ENCODE measurements at places on chromosomes 2 and 18. TPM values are rescaled to one million over a fixed set of nuclear protein-coding genes. Genes with fewer than 3 reads are reported as not detected.

DNA sequence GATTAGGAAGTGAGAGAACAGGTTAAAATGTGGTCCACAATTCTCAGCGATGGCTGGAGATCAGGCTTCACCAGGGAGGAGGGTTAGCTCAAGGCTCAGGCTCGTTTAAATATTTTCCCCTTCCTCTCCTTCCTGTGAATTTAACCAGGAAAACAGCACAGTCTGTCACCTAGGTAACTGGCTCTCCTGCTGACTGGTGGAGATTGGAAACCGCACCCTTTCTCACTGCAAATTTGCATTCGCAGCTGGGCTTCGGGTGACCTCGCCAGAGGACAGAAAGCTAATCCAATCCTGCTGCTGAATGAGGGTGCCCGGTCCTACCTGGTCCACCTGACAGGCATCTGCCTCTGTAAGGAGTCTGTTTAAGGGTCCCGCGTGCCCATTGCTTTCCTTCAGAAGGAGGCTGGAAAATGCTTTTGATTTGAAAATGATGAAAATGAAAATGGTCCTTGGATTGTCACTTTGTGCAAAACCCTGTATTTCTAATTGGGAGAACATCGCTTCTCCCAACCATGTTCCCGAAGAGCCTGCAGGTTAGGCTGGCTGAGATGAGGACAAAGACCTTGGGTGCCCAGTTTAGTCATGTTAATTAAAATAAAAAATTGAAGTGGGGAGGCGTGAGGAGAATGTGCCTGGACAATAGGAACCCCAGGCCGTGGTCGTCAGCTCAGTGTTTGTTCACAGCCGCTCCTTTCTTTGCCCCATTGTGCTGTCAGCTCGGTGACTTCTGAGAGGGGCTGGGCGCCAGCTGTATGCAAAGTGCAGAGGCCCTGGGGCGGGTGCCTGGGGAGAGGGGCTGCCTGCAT, 43.4 kb upstream of the MTCL1 start:
- H3K36me3 ChIP-seq, result no peaks in the 10 kb centered on the region
- no peak overlapping the region for H3K4me3 ChIP-seq
- no peak for DNase-seq
- peaks cover 5% of the 10 kb centered on the region for H3K27me3 ChIP-seq
- H3K27ac ChIP-seq, result no peak overlapping the region
- H3K4me1 ChIP-seq, result no peaks in the 10 kb centered on the region

Gene GNLY
- 21.0 TPM for polyA plus RNA-seq

GRCh38 chr2:152740743-152741328, 22.4 kb downstream of the ARL6IP6 start:
- peaks cover 3% of the 10 kb centered on the region for H3K4me1 ChIP-seq
- H3K27me3 ChIP-seq, result no peaks in the 10 kb centered on the region
- H3K36me3 ChIP-seq, result peaks cover 46% of the 10 kb centered on the region
- no peak overlapping the region for H3K27ac ChIP-seq
- H3K4me3 ChIP-seq, result no peak overlapping the region
- no peak for DNase-seq

GRCh38 chr2:111973701-111974100, 75.3 kb downstream of the MERTK start:
- no peak overlapping the region for H3K4me3 ChIP-seq
- H3K4me1 ChIP-seq, result no peaks in the 10 kb centered on the region
- DNase-seq, result no peak

DNA sequence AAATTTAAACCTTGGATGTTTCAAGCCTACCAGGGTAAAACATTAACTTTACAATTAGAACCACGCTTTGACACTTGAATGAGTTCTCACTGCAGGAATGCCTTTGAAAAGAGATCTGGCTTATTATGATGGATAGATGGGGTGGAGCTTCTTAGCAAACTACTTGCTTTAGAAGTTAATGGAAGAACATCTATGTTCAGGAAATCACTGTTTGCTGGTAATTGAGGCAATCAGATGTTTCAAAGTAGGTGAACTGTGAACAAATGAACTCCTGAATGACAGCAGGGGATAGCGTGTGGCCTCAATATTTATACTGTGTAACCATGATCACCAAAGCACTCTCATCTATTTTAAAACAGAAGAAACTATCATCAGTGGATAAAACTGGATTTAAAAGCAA, 383.6 kb downstream of the PIK3C3 start:
- no peaks in the 10 kb centered on the region for H3K27me3 ChIP-seq
- no peak overlapping the region for H3K27ac ChIP-seq
- no peak overlapping the region for H3K4me3 ChIP-seq
- no peaks in the 10 kb centered on the region for H3K4me1 ChIP-seq
- H3K36me3 ChIP-seq, result peaks cover 3% of the 10 kb centered on the region

- DNase-seq, result no peak
- no peak overlapping the region for H3K4me3 ChIP-seq
- H3K27me3 ChIP-seq, result no peaks in the 10 kb centered on the region
Measured at GRCh38 chr2:134431838-134432434, 178.1 kb downstream of the MGAT5 start.

- H3K4me1 ChIP-seq, result peaks cover 54% of the 10 kb centered on the region
- H3K36me3 ChIP-seq, result no peaks in the 10 kb centered on the region
- H3K27ac ChIP-seq, result peak overlapping the region; percentile 28
Measured at GRCh38 chr2:70242552-70242951, 5.9 kb downstream of the TIA1 start.

DNA sequence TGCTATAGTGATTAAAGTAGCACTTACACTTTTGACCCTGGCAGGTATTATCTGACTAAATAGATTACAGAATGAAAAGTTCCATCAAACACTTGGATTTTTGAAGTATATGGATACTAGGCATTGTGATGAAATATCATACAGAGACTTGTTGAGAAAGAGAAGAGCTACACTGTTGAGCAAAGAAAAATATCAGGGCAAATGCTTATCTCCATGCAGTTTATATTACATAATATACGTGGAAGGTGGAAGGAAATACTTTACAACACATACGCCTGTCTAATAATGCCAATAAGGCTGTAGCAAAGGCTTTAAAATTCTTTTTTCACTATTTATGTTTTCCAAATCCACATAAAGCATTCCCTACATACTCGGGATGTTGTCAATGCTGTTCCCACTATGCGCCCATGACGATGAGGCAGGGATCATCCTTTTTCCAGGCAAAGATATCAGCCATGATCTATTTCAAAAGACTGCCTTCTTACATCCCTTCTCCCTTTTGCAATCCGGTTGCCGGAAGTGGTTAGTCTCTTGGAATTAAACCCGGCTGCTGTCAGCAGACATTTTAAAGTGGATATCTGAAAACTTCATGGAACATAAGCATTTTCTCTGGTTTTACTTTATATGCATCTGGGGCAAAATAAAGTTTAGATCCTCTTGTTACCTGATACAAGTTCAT, 92.6 kb upstream of the ITGA4 start:
- no peak for DNase-seq
- no peak overlapping the region for H3K27ac ChIP-seq
- peaks cover 3% of the 10 kb centered on the region for H3K4me1 ChIP-seq
- H3K36me3 ChIP-seq, result peaks cover 35% of the 10 kb centered on the region

Gene ITGAV
- 0.35 TPM for polyA plus RNA-seq

Gene MROH2A
- polyA plus RNA-seq, result not detected

DNA sequence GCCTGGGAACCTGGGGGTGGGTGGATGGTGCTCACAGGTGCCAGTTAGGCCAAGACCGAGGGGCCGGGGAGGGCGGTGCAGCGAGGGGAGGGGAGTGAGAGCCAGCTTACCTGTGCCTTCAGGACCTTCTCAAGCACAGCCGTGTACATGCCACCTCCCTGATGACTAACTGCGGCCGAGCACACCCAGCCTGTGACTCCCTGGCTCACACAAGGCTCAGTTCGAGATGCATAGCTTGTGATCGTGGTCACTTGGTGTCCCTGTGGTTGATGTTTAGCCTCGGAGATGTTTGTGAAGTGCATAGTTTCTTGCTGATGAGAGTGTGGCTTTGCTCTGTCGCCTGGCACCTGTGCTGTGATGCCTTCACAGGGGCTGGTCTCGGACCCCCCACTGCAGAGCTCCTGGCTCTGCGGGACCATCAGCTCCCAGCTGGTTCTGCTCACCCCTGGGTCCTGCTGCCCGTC, 84.5 kb upstream of the ODC1 start:
- H3K4me1 ChIP-seq, result peaks cover 9% of the 10 kb centered on the region
- no peaks in the 10 kb centered on the region for H3K36me3 ChIP-seq
- no peak overlapping the region for H3K4me3 ChIP-seq

Measured in naive thymus-derived CD8-positive, alpha-beta T cell (primary cell).